ENCODE measurements at places on chromosomes 4 and X.

- no peak for DNase-seq
Measured at GRCh38 chrX:13599491-13599890, 30.1 kb downstream of the EGFL6 start.

- DNase-seq: no peak
Measured at GRCh38 chrX:139222511-139223200, 307.9 kb upstream of the F9 start.

DNA sequence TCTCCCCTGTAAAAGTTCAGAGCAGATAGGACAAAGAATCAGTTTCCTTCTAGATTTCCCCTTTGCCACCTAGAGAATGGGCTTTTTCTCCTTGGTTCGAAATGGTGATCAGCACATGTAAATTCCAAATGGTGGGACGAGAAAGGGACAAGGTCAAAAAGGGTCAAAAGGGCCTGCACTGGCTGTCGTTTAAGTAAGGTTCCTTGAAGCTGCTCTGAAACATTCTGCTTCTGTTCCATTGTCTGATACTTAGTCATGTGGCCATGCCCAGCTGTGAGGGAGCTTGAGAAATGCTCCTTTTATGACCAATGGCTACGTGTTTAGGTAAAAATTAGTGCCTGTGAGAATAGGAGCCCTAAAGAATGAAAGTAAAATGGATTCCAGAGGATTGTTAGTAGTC is 165.9 kb upstream of the CENPE start:
- DNase-seq: no peak

- peak; percentile 36 for DNase-seq
Measured at GRCh38 chr4:25860586-25861279, 2.1 kb downstream of the SEL1L3 start.

GRCh38 chr4:101944649-101945048 is 154.1 kb downstream of the BANK1 start:
- DNase-seq: peak; percentile 47

GRCh38 chr4:140754918-140755773 is 1.0 kb downstream of the TBC1D9 start:
- DNase-seq: no peak

DNA sequence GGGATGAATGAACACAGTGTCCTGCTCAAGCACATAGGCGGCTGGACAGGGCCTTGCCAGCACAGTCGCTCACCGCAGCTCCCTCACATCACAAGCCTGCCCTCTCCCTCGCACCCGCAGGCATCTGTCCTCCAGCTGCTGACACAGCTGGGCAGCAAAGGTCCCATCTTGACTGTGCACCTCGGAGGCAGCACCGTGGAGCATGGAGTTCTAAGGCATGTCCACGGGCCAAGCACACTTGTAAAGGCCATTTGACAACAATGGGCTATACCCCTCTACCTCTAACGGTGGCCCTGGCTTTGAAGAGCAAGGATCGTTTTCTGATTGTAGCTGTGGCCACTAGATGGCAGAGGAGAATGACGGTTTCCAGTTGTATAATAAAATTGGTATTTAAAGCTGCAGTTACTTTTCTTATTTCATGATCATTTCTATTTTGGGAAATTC is 53.8 kb downstream of the APLN start:
- no peak for DNase-seq

GRCh38 chrX:99248180-99248579 is 1161.9 kb downstream of the PCDH19 start:
- DNase-seq: no peak

DNA sequence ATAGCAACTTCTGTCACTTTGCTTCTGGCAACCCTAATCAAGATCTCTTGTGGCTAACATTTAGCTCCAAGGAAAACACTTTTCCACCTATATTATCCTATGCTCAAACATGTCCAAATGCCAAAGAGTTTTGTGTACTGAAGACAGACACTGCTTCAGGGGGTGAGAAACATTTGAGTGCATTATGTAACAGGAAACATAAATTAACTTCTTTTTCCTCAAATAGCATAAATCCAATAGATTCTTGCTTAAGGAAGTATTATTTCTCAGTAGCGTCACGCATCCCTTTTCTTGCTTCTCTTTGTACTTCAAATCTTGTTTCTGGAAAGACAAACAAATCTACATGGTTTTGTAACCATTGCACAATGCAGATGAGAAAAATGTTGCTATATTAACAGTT is 839.1 kb downstream of the GLUD2 start:
- DNase-seq: no peak

DNA sequence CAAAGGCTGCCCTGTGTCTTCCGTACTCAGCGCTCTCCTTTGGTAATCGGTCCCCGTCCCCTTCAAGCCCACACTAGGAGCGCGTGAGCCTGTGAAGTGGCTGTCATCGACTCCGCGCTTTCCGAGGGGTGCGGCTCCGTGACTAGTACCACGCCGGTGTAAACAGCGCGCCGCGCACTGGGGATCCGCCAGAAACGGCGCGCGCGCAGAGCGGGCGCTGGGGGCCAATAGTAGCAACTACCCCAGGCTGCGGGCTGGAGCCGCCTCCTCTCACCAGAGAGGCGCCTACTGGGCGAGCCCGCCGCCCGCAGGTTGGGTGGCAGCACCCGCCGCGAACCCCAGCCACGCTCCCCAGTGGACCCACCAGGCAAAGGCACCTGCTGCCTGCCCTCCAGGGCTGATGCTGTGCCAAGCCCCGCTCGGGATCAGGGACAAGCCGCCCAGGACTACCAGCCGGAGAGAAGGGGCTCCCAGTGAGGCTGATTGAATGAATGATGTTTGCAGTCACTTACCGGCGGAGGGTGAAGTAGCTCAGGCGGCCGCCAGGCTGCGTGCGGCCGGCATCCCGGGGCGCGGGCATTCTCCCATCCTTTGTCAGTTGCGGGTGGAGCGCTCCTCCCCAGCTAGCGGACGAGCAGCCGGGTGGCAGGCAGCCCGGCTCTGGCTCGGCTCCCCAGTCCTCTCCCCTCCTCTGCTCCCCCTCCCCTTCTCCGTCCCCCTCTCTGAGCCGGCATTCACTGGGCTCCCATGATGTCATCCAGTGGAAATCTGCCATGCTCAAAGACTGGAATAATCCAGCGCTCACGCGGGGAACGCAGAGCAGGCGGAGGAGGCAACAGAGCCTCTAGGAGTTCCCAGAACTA is 370.3 kb upstream of the SMIM31 start:
- DNase-seq: peak; percentile 21

- no peak for DNase-seq
Measured at GRCh38 chr4:140681201-140681600, 75.0 kb downstream of the TBC1D9 start.

DNA sequence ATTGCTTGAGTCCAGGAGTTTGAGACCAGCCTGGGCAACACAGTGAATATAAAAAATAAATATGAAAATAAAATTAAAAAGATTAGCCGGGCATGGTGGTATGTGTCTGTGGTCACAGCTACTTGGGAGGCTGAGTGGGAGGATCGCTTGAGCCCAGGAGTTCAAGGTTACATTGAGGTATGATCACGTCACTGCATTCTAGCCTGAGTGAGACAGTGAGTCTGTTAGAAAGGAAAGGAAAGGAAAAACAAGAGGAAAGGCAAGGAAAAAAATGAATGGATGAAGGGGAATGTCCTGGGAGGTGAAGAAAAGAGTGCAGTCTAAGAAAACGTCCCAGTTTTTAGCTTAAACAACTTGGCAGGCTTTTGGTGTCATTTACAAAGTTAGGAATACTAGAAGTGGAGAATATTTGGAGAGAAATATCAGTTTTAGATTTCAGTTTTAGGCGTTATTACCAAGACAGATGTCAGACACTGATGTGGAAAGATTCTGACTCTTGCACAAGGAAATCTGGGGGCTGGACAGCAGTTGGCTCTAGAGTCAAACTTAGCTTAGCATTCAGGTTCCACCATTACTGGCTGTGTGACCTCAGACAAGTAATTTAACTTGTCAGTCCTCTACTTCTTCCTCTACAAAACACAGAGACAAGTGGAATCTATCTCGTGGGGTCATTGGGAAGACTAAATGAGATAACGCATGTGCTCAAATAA is 139.0 kb downstream of the TSPAN5 start:
- DNase-seq: peak; percentile 65

GRCh38 chr4:177480795-177481194 is 38.6 kb upstream of the AGA start:
- DNase-seq: peak; percentile 81

- no peak for DNase-seq
Measured at GRCh38 chrX:43718546-43718945, 62.4 kb downstream of the MAOA start.

DNA sequence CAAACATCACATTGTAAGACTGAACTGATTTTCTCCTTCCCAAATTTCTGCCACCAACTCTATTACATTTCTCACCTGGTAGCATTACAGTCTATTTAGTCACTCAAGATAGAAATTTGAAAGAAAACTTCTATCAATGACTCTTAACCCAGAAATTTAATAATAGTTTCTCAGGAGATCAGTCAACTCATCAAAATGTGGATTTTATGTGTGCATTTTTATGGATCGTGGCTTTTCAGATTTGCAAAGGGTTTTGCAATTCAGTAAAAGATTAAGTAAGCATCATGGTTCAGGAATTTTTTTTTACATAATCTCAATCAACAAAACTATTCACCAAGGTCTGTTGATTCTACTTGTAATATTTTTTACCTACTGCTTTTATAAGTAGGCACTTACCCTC is 111.1 kb downstream of the CFAP299 start:
- DNase-seq: peak; percentile 75

GRCh38 chr4:906339-907102 is 25.6 kb downstream of the GAK start:
- no peak for DNase-seq

- DNase-seq: peak; percentile 83
Measured at GRCh38 chr4:152894673-152895072, 41.5 kb upstream of the FHDC1 start.

GRCh38 chr4:109079201-109079600 is 223.3 kb downstream of the COL25A1 start:
- no peak for DNase-seq

DNA sequence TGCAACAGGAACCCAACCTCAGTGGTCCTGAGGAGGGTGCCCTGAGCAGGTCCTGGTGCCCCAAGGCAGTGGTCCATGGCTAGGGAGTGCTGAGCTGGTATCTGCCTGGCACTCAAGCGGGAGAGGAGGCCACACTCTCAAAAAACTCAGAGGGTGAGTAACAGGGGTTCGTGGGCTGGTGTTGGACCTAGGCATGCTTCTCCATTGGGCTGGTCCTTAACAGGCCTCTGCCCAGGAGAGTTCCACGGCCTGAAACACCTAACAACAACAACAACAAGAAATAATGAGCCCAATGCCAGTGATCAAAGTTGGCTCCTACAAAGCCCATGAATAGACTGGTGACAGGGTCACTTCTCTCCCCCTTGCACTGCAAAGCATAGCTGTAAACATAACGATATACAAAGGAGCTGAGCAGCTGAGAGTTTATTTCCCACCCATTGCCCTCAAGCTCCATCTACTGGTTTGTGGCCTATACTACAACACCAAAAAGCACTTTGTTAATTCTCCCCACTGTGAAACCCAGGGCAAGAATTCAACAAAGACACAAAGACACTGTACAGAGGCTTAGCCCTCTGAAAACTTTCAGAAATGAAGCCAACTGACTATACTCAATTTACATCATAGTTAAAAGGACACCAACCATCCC is 736.1 kb upstream of the ADGRL3 start:
- DNase-seq: no peak

GRCh38 chr4:25753239-25753638 is 97.6 kb downstream of the SLC34A2 start:
- DNase-seq: no peak

DNA sequence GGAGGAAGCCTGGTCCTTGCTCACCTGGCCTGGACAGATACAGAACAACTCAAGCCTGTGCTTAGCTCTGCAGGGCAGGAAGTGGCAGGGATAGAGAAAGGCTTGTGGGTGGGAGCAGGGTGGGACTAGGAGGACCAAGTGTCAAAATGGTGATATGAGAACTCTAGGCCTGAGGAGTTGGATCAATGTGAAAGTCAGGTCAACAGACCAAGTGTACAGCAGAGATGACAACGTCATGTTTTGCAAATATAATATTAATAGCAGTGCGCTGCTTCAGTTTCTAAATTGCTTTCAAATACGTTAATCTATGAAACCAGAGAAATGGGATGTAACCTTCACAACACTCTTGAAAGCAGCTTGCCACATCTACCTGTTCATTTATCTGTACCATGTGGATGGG is 114.2 kb upstream of the MAP3K15 start:
- no peak for DNase-seq

GRCh38 chr4:186771624-186772023 is 48.0 kb upstream of the FAT1 start:
- DNase-seq: no peak

DNA sequence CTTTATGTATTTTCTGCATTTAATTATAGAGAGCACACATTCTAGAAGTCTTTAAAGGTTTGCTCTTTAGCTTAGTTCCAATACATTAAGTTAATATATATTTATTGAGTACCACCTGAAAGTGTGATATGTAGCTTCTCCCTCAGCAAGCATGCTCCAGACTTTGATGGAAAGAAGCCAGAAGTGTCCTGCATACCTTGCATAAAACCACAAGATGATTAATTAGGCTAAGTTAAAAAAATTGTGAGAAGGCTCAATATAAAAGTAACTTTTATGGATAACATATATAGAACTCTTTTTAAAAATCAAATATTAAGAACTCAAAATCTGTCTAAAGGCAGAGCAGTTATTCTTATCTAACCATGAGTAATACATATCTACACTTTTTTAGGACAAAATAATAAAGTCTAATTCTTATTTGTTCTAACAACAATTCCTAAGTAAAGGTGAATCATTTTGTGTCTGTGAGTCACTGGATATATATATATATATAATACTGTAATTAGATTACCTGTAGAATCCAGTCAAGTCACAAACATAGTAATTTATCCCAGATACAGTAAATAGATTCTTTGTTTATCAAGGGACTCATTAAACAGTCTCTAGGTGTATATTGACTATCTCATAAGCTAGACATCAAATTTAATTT is 51.2 kb downstream of the INTS12 start:
- no peak for DNase-seq

GRCh38 chr4:182764137-182764536 is 153.0 kb downstream of the DCTD start:
- no peak for DNase-seq

GRCh38 chr4:123364906-123365305 is 31.7 kb upstream of the SPRY1 start:
- DNase-seq: no peak

DNA sequence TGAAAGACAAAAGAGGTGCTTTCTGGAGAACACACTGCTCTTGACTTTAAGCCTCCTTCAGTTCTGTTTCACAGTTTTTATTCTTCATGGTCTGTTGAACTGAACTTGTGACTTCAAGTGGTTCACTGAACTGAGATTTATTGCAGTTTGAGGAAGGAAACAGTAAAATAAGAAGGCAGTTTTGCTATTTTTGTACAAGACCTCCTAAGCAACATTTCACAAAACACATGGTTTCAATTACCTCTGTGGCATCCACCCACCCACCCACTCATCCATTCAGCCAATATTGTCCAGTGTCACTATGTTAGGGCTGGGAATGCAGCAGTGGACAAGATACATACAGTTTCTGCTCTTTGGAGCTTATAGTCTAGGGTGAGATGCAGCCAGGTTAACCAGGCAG is 131.3 kb downstream of the IL1RAPL2 start:
- DNase-seq: no peak

GRCh38 chrX:21933077-21933476 is 7.4 kb upstream of the SMS start:
- DNase-seq: no peak

Data from fibroblast of upper back skin (primary cell).